ENCODE measurements at places on chromosomes 11 and 22.

GRCh38 chr11:71532036-71532610, 5.1 kb downstream of the KRTAP5-7 start:
- DNase-seq = no peak

- no peak for DNase-seq
Measured at GRCh38 chr22:20956258-20957101, 10.6 kb upstream of the AIFM3 start.

- no peak for DNase-seq
Measured at GRCh38 chr11:73269459-73270015, 2.6 kb upstream of the P2RY6 start.

DNA sequence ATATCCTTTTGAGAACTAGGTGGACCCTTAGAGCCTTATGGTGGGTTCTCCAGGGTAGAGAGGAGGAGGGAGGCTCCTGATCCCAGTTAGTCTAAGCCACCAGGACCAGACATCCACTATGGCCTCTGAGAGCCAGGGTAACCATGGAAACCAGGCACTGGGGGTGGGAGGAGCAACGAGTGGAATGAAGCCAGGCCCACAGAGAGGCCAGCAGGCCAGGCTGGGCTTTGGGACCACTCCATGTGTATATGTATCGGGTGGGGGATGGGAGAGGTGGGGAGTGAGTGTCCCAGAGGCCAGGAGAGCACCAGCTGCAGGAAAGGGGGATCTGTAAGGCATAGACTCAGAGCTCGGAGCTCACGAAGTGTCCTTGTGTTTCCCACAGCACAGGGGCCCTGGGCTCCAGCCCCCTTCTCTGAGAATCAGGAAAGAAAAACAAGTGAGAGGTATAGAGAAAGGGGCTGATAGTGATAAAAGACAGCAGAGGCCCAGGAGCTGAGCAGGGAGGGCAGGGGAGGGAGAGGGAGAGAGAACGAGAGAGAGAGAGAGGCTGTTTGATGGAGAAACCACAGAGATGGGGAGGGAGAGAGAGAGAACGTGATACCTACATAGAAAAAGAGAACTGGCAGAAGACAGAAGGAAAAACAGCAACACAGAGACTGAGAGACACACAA, 15.5 kb upstream of the TSPAN18 start:
- no peak for DNase-seq

DNA sequence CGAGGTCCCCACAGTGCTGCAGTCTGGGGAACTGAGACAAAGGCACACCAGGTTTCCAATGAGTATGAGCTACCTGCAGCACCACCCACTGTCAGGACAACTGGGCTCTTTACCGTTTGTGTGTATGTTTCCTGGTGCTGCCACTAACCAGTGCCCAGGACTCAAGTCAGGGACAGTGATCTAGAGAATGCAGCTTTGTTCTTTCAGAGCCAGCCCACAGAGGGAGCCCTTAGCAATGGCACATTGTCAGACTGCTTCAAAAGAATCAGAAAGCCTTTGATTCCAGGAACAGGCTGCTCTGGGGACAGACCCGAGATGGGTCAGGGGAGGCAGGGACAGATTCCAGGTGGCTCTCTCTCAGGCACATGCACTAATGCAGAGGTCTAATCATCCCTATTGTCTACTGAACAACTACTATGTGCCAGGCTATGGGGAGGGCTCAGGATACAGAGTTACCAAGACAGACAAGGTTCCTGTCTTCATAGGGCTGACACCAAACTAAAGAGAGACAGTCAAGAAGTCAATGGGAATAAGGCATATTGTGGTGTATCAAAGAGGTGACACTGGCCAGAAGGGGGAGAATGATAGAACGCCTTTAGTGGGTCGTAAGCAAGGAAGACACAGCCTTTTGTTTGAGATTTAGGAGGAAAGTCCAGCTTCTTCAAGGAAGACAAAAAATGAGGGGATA, 103.7 kb downstream of the VPREB1 start:
- no peak for DNase-seq

GRCh38 chr11:126280595-126280994, 2.3 kb upstream of the TIRAP start:
- no peak for DNase-seq

DNA sequence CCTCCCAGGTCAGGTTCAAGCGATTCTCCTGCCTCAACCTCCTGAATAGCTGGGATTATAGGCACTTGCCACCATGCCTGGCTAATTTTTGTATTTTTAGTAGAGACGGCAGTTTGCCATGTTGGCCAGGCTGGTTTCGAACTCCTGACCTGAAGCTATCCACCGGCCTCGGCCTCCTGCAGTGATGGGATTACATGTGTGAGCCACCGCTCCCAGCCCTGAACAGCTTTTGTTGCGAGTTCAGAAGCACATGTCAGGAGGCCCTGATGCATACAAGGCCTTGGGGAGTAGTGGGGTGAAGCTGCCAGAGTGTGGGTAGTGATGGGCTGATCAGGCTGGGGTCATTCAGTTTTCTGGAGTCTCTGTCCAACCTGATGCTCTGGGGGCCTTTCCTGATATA, 117.0 kb upstream of the C11orf87 start:
- no peak for DNase-seq

DNA sequence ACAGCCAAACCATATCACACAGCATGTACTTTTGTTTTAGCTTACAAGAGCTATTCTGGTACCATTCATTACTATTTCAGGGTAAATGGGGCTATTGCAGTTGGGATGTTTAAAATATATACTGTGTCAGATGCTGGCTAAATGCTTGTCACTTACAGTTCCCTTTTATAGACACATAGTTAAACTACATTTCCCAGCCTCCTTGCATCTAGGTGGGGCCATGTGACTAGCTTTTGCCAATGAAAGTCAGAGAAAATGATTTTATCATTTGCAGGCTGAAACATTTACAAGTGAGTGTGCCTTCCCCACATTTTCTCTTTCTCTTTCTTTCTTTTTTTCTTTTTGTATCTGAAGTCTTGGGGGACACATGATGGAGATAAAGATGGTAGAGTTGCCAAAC, 7.8 kb upstream of the IFTAP start:
- no peak for DNase-seq

GRCh38 chr22:50251477-50252081, 514 bp upstream of the HDAC10 start:
- no peak for DNase-seq

DNA sequence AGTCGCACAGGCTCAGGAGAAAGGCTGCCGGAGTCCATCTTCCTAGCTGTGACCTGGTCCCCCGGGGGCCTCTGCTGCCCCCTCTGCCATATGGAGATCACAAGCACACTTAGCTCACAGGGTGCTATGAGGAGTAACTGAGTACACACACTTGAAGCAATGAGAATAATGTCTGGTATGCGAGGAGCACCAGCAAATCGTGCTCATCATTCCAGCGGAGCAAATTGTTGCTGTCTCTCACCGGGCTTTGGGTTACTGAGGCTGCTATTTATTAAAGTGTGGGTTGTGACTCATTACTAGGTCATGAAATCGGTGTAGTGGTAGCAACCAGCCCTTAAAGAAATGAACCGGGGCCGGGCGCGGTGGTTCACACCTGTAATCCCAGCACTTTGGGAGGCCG, 48.1 kb upstream of the EIF3D start:
- no peak for DNase-seq

DNA sequence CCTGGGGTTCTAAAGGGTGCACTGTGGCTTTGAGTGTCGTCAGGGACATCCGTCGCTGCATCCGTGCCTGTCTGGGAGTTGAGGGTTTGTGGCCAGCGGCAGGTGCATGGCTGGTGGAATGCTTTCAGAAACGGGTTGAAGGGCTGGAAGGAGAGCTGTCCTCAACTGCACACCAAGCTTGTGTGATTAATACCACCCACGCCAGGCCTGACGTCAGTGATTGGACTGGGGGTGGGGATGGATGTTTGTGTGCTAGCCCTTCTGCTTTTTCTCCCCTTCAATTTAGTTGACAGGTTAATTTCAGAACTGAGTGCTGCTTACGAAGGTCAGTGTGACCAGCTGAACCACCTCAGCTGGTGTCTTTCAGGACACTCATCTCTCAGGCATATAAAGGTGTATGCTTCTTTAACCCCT, 3.2 kb upstream of the GAB2 start:
- DNase-seq = no peak

GRCh38 chr11:29343465-29344333, 673.1 kb downstream of the KCNA4 start:
- peak; percentile 5 for DNase-seq

- no peak for DNase-seq
Measured at GRCh38 chr11:66143996-66144678, 74.1 kb downstream of the PACS1 start.

DNA sequence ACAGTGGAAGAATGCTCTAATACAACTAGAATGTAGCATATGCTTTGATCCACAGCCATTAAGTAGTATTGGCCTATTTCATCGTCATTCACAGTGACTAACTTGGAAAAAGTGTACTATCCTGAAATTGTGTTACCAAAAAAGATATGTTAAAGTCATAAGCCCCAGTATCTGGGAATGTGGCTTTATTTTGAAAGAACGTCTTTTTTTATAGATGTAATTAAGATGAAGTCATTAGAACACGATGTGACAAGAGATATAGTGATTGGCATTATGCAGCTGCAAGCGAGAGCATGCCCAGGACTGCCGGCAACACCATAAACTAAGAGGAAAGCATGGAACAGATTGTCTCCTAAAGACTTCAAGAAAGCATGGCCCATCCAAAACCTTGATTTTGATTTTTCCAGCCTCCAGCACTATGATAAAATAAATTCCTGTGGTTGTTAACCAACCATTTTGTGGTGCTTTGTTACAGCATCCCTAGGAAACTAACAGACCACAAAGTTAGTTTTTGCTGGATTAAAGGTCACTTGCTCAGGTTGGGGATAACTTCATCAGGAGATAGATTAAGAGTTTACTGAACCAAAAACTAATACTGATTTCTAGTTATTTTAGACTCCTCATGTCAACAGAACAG, 870.6 kb upstream of the LRRC4C start:
- no peak for DNase-seq

DNA sequence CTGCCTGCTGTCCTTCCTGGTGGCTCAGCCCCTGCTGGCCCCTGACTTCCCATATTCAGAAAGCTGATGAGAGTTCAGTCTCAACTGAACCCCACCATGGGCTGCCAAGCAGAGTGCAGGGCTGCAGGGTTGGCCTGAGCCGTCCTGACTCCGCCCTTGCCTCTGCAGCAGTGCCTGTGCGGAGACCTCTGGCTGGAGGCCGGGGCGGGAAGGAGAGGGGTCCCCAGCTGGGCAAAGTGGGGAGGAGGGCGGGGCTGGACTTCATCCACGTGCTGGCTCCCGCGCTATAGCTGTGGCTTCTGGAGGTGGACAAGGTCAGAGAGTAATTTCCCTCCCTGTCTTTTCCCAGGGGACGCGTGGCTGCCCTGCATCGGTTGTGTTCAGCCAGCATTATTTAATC, 13.6 kb downstream of the GLB1L3 start:
- DNase-seq = no peak

- DNase-seq = no peak
Measured at GRCh38 chr11:22742157-22742613, 75.8 kb downstream of the GAS2 start.

- no peak for DNase-seq
Measured at GRCh38 chr11:110951950-110952503, 239.8 kb upstream of the ARHGAP20 start.

GRCh38 chr11:97909614-97910399, 1110.9 kb upstream of the CNTN5 start:
- DNase-seq = no peak

GRCh38 chr11:62645671-62645945, 805 bp downstream of the GANAB start:
- no peak for DNase-seq

DNA sequence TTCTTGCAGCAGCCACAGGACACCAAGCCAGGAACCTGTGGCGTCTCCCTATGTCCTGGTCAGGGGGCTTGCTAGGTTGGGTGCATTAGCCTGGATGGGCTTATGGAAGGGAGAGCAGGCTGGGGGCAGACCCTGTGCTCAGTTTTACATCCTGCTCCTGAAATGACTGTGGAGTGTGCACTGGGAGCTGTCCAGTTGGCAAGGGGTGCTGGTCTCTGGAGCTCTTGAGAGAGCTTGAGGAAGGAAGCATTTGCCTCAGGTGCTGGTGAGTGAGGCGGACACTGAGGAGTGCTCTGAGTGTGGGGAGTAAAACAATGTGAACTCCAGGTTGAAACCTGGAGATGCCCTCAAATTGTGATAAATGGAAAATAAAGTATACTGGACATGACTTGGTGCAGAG, 3.4 kb downstream of the SCGB1D4 start:
- DNase-seq = no peak

GRCh38 chr22:38406617-38407016, 48.4 kb downstream of the KCNJ4 start:
- no peak for DNase-seq

DNA sequence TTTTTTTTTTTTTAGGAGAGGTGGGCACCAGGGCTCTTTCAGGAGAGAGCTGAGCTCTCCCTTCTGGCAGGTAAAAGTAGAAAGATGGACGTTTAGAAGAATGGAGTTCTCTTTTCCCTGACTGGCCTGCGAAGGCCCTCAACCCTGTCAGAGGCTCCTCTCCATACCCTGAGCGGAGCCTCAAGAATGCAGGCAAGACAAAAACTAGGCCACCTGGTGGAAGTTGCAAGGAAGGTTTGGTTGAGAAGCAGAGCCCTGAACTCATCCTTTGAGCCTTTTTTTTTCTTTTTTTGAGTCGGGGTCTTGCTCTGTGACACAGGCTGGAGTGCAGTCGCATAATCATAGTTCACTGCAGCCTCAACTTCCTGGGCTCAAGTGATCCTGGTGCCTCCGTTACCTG, 1.4 kb downstream of the OTOG start:
- no peak for DNase-seq

GRCh38 chr11:113201054-113201818, 113.1 kb upstream of the TTC12 start:
- DNase-seq = no peak

GRCh38 chr22:37235897-37236607, 8.0 kb downstream of the RAC2 start:
- no peak for DNase-seq

- DNase-seq = no peak
Measured at GRCh38 chr11:1126935-1127663, 30.7 kb upstream of the MUC5AC start.

DNA sequence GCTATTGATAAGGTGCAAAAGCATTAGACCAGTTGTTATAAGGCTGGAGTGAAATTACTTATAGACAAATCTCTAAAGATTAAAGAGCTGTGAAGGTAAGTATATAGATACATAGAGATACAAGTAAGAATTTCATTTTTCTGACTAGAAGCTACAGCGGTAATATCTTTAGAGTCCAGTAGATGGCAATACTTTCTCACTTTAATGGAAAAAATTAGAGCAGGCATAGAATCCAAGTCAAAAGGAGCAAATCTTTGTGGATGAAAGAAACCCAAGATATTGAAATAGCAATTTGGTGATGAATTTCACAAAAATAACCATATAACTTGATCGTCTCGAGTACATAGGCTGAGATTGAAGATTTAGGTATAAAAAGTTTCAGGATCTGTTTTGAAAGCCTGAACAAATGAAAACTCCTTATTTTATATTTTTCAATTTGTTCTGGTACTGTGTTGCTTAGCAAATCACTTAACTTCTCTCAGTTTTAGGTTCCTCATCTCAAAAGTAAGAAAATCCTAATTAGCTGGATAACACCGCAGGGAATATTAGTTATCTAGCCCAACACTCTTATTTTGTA, 81.9 kb downstream of the UVRAG start:
- no peak for DNase-seq

GRCh38 chr11:69931060-69931910, 112.1 kb upstream of the FGF3 start:
- DNase-seq = no peak
